Tongue (tissue), 3 donors: ENCODE measurements at places on chromosomes 3 and 15. TPM values are rescaled to one million over a fixed set of nuclear protein-coding genes. Genes with fewer than 3 reads are reported as not detected.

The GP9 gene
- total RNA-seq, result not detected

The FBXW12 gene
- total RNA-seq, result not detected

GRCh38 chr3:158095814-158096704 is 10.2 kb downstream of the SHOX2 start:
- peak; percentile 45 for DNase-seq

- DNase-seq, result no peak
Observed at GRCh38 chr3:139140553-139140952, 95.9 kb upstream of the PRR23C start.

DNA sequence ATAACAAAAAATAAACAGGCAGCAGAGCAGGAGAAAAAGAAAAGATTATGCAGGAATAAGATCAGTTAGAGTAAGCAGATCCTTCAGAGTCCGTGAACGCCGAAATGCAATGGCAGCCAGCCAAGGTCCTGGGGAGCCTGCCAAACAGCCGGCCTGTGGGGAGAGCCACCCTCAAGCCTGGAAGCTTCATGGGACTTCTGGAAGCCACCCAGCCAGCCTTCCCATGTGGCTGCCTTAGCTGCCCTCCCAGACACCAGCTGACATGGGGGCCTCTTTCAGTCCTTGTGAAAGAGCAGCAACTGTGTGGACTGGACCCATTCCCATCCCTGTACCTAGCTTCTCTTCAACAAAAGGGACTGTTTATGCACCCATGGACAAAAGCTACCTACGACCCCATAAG is 64.9 kb upstream of the RAD18 start:
- peak; percentile 92 for DNase-seq

GRCh38 chr15:47548231-47548630 is 169.1 kb upstream of the SEMA6D start:
- peak; percentile 77 for DNase-seq

GRCh38 chr15:78177447-78177873 is 28.3 kb downstream of the IDH3A start:
- DNase-seq, result peak; percentile 62

DNA sequence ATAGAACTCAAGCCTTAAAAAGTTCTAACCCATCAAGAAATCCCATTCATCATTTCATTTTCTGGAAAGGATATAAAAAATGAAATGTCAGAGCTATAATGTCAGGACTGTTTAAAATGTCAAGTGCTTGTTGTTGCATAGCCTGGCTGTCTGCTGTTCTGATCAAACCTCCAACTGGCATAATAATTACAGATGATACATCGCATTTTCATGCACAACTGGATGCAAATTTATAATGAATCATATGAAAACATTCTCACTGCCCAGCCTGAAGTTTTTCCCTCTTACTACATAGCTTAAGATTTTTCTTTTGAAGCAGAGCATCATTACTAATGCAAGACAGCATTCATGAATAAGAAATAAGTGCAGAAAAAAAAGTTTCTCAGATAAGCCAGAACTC is 46.5 kb downstream of the GUCA1C start:
- no peak for DNase-seq
